ENCODE measurements at places on chromosomes 6 and 20.

GRCh38 chr6:116954938-116955337 is 77.9 kb downstream of the RFX6 start:
- no peak for DNase-seq

GRCh38 chr6:106820412-106820852 is 154.1 kb downstream of the CD24 start:
- DNase-seq = no peak

DNA sequence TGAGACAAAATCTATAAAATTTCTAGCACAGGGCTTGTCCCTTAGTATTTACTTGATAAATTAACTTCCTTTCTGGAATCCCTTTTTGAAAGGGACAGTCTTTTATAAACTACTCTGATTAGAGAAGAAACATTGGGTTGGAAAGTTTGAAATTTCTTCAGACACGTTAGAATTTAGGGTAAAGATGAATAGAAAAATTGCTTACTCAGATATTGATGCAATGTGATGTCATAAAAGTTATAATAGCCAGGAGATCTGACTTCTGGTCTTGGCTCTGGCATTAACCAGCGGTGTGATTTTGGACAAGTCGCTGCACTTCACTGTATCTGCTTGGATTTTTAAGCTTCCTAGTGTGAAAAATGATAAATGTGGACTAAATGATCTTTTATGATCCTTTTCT is 9.7 kb upstream of the TNFRSF21 start:
- DNase-seq = no peak

DNA sequence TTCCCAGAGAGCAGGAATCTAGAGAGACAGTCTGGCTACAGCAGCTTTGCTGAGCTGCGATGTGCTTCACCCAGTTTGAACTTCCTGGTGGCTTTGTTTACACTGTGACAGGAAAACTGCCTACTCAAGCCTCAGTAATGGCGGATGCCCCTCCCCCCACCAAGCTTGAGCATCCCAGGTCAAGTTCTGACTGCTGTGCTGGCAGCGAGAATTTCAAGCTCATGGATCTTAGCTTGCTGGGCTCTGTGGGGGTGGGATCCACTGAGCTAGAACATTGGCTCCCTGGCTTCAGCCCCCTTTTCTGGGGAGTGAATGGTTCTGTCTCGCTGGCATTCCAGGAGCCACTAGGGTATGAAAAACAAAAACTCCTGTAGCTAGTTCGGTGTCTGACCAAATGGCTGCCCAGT is 91.0 kb upstream of the ESR1 start:
- no peak for DNase-seq

DNA sequence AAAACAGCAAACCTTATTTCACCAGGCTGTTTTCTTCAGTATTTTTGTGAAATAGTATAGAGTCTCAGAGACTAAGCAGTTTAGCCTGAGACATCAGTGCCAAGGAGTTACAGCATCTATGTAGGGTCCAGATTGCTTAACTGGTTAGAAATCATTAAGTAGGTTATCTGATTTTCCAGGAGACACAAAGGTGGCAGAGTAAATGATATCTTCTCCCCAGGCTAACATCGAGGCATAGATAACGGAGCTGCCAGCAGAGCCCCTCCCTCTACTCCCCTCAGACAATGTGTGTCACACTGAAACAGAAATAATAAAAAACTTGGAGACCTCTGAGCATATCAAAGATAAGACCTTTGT is 473.0 kb upstream of the CITED2 start:
- DNase-seq = no peak

GRCh38 chr6:101202867-101203374 is 190.6 kb upstream of the GRIK2 start:
- no peak for DNase-seq

DNA sequence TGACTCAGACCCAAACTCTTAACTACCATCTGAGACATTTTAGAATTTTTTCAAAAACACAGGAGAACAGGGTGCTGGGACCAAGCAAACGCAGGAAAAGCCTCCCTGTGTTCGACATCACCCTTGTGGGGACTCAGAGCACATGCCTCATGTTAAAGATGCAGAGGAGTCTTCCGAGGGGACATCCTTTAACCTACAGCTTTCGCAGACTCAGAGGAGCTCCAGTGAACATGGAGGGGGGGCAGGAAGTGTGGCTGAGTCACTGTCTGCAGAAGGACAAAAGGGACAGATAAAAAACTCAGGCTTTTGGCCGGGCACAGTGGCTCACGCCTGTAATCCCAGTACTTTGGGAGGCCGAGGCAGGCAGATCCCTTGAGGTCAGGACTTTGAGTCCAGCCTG is 15.1 kb downstream of the BMP7 start:
- no peak for DNase-seq

Measured in head of caudate nucleus (tissue), 42 donors.